Epithelial cell of prostate (primary cell): ENCODE measurements at places on chromosomes 2 and 18.

DNA sequence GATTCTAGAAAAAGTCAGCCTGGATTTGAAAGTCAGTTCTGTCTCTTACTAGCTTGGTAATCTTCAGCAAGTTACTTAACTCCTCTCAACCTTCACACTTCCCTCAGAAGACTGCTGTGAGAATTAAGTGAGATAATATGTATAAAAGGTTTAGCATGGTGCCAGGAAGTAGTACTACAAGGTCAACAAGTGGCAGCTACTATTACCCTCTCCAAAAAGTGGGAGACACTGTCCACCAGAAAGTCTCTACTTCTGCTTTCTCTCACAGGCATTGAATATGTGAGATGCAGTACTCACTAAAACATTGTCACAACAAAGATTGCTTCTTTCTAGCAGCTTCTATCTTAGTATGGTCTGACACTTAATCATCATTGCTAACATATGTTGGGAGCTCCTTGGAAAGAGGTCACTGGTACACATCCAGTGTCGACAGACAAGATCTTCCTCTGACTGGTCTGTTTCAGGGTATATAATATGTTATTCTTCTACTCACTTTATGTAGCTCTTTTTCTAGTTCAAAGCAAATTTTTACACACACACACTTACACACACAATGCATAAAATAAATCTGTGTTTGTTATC is 47.9 kb downstream of the DOCK10 start:
- no peak for DNase-seq

DNA sequence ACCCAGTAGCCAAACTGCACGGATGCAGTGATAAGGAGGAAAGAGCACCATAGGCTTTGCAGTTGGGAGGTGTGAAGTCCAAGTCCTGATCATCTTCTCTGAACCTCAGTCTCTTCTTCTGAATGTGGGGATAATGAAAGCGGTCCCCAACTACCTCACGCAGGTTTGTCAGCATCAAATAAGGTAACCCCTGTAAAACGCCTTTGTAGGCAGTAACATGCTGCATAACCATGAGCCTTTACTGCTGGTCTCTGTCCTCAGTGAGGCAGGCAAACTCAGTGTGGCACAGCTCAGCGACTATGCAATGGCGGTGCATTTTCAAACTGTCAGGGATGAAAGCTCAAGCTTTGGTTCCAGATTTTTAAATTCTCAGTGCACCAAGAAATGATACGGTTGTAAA is 46.1 kb downstream of the DNMT3A start:
- no peak for DNase-seq

DNA sequence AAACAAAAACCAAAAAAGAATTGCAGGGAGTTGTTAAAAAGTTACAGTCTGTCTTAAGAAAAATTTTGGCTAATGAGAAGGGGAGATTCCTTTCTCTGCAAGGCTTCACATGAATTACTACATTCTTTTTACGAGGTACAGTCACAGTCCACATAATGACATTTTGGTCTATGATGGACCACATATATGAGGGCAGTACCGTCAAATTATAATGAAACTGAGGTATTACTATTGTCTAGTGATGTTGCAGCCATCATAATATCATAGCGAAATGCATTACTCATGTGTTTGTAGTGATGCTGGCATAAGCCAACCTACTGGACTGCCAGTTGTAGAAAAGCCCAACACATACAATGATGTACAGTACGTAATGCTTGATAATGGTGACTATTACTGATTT is 12.5 kb downstream of the SERPINB7 start:
- no peak for DNase-seq

- DNase-seq, result no peak
Observed at GRCh38 chr2:74392449-74392743, 12.3 kb upstream of the DCTN1 start.

- DNase-seq, result no peak
Observed at GRCh38 chr2:226030788-226031646, 631.5 kb downstream of the NYAP2 start.

GRCh38 chr2:105755895-105756294 is 11.2 kb downstream of the NCK2 start:
- DNase-seq, result no peak

- no peak for DNase-seq
Observed at GRCh38 chr18:62128157-62128556, 58.7 kb downstream of the PIGN start.

GRCh38 chr2:205689820-205690219 is 7.5 kb downstream of the NRP2 start:
- DNase-seq, result no peak

GRCh38 chr2:112048887-112049286 is 6.2 kb upstream of the TMEM87B start:
- DNase-seq, result no peak

- no peak for DNase-seq
Observed at GRCh38 chr18:48816554-48816953, 134.2 kb downstream of the SMAD7 start.

- DNase-seq, result no peak
Observed at GRCh38 chr2:143640826-143641225, 511.6 kb downstream of the ARHGAP15 start.

GRCh38 chr2:151919786-151920185 is 91.6 kb upstream of the ARL5A start:
- DNase-seq, result no peak
